ENCODE measurements at places on chromosomes 4 and X.

GRCh38 chr4:30714408-30715031 is 5.6 kb upstream of the PCDH7 start:
- DNase-seq, result no peak

GRCh38 chrX:19410259-19410658 is 66.5 kb downstream of the PDHA1 start:
- DNase-seq, result no peak

DNA sequence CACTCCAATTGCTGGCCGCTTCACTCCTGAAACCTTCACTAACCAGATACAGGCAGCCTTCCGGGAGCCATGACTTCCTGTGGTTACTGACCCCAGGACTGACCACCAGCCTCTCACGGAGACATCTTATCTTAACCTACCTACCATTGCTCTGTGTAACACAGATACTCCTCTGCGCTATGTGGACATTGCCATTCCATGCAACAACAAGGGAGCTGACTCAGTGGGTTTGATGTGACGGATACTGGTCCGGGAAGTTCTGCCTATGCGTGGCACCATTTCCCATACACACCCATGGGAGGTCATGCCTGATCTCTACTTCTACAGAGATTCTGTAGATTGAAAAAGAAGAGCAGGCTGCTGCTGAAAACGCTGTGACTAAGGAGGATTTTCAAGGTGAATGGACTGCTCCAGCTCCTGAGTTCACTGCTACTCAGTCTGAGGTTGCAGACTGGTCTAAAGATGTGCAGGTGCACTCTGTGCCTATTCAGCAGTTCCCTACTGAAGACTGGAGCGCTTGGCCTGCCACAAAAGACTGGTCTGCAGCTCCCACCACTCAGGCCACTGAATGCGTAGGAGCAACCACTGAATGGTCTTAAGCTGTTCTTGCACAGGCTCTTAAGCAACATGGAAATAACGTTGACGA is 35.8 kb upstream of the PRDM8 start:
- DNase-seq, result no peak

DNA sequence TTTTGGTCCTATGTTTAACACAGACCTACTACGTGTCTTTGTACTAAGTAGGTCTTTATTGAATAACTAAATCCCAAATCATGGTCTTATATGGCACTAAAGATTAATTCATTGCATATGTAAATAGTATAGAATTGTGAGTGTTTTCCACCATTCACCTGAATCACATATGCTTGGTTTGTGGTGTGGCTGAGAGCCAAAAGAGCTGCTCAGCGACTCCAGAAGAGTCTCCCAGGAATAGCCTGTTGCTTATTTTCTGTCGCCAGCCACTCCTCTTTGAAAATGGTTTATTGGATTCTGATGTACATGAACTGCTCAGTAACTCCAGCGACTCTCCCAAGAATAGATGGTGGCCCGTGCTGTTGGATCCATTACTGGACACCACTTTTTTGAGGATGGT is 184.5 kb downstream of the CLCN4 start:
- DNase-seq, result no peak

DNA sequence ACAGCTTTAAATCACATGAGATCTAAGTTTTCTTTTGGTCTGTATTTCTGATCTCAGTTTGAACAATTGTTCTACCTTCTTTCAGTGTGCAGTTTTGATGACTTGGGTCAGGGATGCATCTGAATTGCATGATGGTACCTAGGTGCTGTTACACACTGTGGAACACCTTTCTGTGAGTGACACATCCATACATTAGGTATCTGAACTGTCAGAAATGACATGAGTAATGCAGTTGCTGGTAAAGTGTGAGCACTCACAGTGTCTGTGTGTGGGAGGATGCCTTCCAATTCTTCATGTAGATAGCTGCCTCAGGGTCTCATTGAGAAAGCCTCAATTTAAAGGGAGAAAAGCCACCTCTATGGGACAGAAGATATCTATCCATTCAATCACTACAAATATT is 411.9 kb downstream of the PPARGC1A start:
- no peak for DNase-seq

DNA sequence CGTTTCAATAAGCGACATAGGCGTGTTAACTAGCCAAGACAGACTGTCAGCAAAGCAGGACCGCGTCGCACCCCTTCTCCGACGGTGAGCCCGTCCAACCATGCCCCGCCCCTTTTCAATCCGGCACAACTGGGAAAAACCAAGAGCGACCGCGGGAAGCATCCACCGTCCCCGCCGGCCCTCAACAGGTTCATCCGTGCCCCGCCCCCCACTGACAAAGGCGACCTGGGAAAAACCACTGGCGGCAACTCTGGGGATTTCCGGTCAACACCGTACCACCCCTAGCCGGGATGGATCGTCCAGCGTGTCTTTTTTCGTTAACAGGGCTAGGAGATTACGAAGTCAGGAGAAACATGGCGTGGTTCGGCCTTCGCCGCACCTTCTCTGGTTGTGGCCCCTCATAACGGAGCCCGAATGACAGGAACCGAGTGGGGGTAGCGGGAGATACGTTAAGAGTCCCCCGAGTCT is 377 bp downstream of the TIMM17B start:
- DNase-seq, result no peak

Measured in activated CD4-positive, alpha-beta T cell treated with anti-CD3 and anti-CD28 coated beads for 1 hour (primary cell).